Left renal cortex interstitium (tissue), 4 donors: ENCODE measurements at places on chromosomes 2 and 18.

DNA sequence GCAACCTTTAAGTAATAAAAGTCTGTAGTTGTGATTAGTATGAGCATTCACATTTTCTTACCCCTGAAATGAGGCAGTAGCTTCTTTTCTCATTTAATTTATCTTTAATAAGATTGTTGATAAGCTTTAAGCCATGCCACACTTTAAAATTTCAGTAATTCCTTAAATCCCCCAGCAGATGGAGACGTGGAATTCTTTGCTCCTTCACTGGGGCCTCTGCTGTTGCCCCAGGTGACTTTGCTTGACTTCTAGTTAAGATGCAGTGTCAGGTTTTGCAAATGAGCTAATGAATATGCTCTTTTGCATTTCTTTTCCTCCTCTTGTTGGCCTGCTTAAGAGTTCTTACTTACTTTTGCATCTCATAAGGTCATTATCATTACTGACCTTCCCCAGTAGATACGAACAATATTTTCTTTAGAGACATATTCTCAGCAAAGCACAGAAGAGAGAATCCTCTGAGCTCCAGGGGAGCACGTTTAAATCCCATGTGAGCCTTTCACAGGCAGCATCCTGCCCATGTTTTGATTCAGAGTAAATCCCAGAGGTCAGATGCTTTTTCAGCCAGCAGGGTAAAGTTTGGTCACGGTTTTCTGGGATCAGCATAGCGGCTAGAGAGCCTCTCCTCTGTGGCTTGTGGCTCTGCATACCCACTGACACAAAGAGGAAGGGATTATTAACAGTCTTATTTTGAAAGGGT lies 222.9 kb downstream of the PTPRM start:
- DNase-seq: peak; percentile 33

GRCh38 chr2:9991221-9991620 lies 39.7 kb downstream of the GRHL1 start:
- no peak for DNase-seq

- DNase-seq: no peak
These were observed 81.8 kb downstream of the RAPGEF4 start for GRCh38 chr2:172817411-172817810.

- DNase-seq: no peak
These were observed 64.5 kb downstream of the UBR3 start for GRCh38 chr2:169891593-169892298.

DNA sequence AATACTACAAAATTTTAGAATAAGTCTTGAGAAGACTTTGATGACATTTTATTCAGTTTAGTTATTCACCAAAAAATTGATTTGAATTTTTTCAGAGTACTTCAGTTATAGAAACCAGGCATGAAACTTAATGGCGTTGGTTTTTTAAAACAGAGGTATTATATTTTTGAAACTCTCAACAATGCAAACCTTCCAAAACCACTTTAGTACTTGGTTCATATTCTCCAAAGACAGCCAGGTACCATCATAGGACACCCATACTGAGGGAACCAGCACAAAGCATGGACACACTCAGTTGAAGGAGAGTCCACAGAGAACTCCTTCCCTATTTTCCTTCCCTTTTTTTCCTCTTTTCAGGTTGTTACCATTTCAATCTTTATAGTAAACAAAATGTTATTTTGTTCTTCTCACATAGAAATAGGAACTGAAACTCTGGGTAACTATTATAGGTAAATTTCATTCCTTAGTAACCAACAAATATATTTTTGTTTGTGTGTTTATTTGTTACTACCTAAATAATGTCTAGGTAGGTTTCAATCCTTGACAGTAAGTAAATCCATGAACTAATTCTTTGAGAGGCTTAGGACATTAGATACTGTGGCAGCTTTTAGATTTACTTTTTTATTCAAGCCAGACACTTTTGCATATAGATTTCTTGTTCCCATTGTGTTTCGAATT lies 95.8 kb downstream of the TMEFF2 start:
- DNase-seq: no peak

DNA sequence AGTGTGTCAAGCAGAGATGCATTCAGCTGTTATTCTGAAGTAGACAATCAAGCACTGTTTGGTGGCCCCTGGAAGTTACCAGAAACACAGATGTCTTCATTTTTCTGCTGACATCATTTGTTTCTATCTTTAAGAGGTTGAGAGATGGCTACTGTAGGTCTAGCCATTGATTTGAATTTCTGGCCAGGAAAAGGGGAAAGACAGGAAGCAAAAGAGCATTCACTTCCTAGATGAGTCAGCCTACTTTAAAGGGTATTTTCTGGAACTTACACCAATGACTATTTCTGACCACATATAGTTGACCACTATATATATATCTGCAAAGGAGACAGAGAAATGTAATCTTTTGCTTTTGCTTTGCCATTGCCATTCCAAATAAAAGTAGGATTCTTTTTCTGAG lies 900.1 kb upstream of the SOX11 start:
- no peak for DNase-seq

DNA sequence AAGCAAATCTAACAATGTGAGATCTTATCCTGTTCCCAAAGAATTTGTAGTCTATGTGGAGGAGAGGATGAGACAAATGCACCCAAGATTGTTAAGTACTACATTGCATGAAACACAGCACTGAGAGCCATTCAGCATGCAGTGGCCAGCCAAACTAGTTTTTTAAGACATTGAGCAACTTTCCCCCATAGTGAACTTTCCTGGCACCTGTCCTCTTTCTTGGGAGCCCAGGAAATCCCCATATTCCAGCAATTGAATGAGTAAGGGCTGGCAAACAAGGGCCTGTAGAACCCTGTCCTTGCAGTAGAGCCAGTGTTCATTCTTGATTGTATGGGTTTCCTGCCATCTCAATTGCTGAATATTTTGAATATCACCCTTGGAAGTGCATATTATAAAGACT lies 58.8 kb upstream of the FIGN start:
- no peak for DNase-seq

- peak; percentile 79 for DNase-seq
These were observed at the start of gene MTIF2 for GRCh38 chr2:55268907-55269644. Gene MTIF2, minus strand, starts transcription at chr2:55269231. Its CDS starts 5,373 bp downstream, at chr2:55263858.

GRCh38 chr2:223865124-223865523 lies 27.7 kb upstream of the AP1S3 start:
- DNase-seq: no peak

- DNase-seq: no peak
These were observed 82.4 kb downstream of the ARMC9 start for GRCh38 chr2:231280846-231281245.

DNA sequence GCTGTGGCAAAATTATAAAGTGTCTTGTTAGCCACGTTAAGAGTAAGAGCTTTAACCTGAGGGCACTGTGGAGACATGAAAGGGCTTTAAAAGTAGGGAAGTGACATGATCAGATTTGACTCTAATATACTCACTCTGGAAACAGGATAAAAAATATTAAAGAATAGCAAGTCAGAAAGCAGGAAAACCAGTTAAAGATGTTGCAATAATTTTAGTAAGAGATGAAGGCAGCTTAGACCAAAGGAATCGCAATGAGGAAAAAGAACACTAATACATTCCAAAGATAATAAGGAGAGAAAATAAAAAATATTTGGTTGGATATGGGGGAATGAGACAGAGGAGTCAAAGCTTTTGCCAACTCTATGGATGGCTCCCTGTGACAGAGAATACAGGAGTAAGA lies 183.8 kb downstream of the DYM start:
- DNase-seq: no peak

GRCh38 chr2:226963528-226963927 lies 127.7 kb downstream of the RHBDD1 start:
- no peak for DNase-seq

GRCh38 chr2:174985614-174986013 lies 19.6 kb downstream of the CHN1 start:
- no peak for DNase-seq

GRCh38 chr2:222563106-222563718 lies 92.7 kb downstream of the FARSB start:
- DNase-seq: no peak

- no peak for DNase-seq
These were observed 158.4 kb downstream of the SETBP1 start for GRCh38 chr18:44838971-44839666.

GRCh38 chr2:133682347-133682746 lies 114.1 kb upstream of the NCKAP5 start:
- no peak for DNase-seq

DNA sequence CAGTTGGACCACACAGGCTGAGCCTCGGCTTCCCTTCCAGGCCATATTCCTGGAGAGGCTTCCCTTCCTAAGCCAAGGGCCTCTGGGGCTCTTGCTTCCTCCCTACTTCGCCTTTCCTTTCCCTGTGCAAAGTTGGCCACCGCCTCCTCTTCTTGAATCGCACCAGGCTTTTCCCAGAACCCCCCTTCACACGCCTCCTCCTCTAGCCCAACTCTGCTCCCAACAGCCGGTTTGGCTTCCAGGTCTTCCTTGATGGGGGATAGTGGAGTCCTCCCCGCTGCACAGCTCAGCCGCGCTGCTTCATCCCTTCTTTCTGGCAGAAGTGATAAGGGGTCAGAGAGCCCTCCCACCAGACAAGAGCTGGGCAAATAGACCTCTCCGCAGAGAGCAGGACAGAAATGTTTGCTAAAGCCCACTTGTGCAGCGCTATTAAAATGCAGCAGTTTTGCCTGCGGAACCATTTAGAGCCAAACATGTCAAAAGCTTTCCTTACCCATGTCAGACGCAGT lies 56.4 kb downstream of the SNORC start:
- no peak for DNase-seq

- no peak for DNase-seq
These were observed 35.0 kb upstream of the PSMD14 start for GRCh38 chr2:161273038-161273760.

- DNase-seq: no peak
These were observed 112.3 kb downstream of the MEP1B start for GRCh38 chr18:32301976-32302743.

DNA sequence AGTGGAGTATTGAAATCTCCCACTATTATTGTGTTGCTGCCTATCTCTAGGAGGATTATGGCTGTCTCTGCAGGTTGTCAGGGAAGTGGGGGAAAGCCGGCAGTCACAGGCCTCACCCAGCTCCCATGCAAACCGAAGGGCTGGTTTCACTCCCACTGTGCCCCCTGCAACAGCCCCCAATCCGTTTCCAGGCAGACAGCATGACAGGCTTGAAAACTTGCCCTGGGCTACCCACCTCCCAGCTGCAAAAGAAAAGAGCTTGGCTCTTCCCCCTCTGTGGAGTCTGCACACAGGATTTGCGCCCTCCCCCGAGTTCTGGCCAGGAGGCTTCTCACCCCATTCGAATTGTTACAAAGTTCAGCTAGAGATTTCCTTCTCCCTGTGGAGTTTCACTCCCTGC lies 87.4 kb upstream of the MSTN start:
- no peak for DNase-seq

- DNase-seq: no peak
These were observed 8.1 kb upstream of the TYMS start for GRCh38 chr18:649341-649740.

- no peak for DNase-seq
These were observed 327.6 kb upstream of the KCNJ3 start for GRCh38 chr2:154370873-154371272.

- DNase-seq: no peak
These were observed 32.5 kb upstream of the KLHL14 start for GRCh38 chr18:32805354-32805753.

DNA sequence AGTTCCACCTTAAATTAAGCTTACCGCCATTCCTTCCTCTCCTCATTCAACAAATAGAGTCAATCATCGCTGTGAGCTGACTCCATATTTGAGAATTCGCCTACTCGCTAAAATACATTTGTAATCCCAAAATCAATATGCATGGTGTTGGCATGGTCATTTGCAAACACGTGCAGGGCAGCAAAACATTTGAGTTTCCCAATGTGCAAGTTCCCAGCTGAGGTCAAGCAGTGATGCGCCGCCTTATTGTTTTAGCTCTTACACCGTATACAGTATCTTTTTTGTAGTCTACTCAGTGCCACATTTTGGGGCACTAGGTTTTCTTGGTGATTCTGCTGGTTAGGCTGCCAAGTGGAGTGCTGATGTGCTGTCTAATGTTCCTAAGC lies 73.3 kb upstream of the MGAT4A start:
- no peak for DNase-seq

DNA sequence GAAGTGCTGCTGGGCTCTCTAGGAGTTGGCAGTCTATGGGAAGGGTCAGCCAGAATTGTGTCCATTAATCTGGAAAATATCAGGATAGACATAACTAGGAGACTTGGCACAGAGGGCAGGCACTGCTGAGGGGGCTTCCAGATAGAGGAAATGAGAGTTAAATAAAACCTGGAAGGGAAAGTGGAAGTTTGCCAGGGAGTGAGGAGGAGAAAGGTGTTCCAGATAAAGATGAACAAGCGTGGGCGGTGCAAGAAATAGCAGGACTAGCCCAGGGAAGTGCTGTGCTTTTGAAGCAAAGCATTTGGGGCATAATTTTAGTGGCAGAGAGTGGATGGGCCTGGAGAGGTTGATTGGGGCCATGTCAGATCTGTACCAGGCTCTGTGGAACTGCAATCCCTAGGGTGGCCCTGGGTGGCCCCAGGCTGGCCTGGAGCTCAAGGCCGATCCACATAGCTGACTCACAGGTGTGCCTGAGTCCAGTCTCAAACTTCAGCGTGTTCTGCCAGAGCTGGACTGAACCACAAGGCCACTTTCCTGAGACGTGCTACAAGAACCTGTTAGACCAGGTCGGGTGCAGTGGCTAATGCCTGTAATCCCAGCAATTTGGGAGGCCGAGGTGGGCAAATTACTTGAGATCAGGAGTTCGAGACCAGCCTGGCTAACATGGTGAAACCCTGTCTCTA lies 26.9 kb downstream of the GALM start:
- DNase-seq: no peak

GRCh38 chr2:100801402-100801801 lies 18.5 kb upstream of the NPAS2 start:
- no peak for DNase-seq

DNA sequence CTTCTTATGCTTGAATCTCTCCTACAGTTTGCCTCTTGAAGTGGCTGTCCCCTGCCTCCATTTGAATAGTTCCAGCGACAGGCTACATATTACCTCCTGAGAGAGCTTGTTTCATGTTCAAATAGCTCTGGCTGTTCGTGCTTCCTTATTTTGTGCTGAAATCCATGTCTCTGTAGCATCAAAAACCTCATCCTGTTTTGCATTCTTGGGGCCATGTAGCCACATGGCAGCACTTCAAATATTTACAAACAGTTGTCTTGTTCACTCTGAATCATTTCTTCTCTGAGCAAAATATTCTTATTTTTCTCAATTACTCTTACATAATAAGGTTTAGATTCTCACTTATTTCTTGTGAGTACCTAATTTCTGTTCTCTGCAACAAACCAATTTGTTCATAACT lies 1243.1 kb upstream of the NXPH2 start:
- no peak for DNase-seq

DNA sequence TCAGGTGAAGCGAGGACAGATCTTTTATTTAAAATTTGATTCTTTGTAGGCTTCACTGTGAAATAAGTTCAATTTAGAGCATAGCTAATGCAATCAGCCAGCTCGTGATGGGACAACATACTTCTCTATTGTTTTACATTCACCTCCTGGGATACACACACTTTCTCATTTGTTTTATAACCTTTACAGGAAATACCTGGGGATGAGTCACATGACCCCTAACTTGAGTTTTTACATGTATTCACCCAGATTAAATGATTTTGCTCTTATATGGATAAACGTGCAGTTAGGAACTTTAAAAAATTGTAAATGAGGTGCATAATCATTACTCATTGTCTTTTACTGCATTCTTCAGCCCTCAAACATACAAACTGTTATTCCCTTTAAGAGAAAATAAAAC lies 152.1 kb downstream of the NEDD4L start:
- DNase-seq: no peak
